ENCODE measurements at places on chromosomes 7 and 10.
A peak's percentile ranks its signal among the peaks of the same experiment; 100 is the strongest.

- no peak for DNase-seq
Measured at GRCh38 chr10:23362069-23362830, 17.7 kb upstream of the C10orf67 start.

- peak; percentile 75 for DNase-seq
Measured at GRCh38 chr7:42238709-42239366, 1.8 kb upstream of the GLI3 start.

- DNase-seq: no peak
Measured at GRCh38 chr7:12814828-12815227, 127.4 kb downstream of the ARL4A start.

- DNase-seq: no peak
Measured at GRCh38 chr10:133165556-133166503, 5.8 kb downstream of the KNDC1 start.
